ENCODE measurements at places on chromosomes 6 and 20.
A peak's percentile ranks its signal among the peaks of the same experiment; 100 is the strongest.

GRCh38 chr6:52972989-52973388 is 22.1 kb downstream of the GSTA4 start:
- no peak for DNase-seq

DNA sequence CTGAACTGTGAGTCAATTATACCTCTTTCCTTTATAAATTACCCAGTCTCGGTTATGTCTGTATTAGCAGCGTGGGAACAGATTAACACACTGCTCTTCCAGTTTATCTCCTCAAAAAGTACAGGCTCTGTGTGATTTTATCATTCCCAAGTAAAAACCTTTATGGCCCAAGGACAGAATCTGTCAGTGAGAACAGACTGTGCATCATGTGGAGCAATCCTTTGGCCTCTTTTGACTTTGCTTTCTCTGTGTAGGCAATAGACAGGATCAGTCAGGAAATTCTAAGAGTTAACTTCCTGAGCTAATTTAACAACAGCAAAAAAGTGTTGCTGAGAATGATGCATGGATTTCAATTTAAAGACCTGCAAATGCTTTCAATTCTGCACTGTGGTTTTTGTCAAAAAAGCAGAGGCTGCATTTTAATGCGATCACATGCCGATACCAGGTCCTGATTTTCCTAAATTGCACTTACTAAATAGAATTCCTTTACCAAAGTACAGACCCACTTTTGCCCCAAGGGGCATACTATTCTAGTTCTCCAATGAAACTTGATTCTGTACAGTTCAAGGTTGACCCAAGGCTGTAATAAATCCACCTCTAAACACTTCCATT is 246.7 kb upstream of the MARCKS start:
- no peak for DNase-seq

GRCh38 chr6:2522521-2522920 is 228.2 kb downstream of the MYLK4 start:
- DNase-seq = no peak

- no peak for DNase-seq
Observed at GRCh38 chr6:13068586-13069210, 259.6 kb downstream of the TBC1D7 start.

- no peak for DNase-seq
Observed at GRCh38 chr6:159079367-159079766, 34.6 kb upstream of the TAGAP start.

- DNase-seq = no peak
Observed at GRCh38 chr6:5105146-5105545, 20.0 kb downstream of the PPP1R3G start.

- DNase-seq = no peak
Observed at GRCh38 chr20:34531608-34532265, 15.5 kb downstream of the DYNLRB1 start.

GRCh38 chr20:11917663-11918062 is at the start of gene BTBD3:
BTBD3 (plus strand) TSS chr20:11917893; CDS start chr20:11918276, 383 bp downstream.
- no peak for DNase-seq

DNA sequence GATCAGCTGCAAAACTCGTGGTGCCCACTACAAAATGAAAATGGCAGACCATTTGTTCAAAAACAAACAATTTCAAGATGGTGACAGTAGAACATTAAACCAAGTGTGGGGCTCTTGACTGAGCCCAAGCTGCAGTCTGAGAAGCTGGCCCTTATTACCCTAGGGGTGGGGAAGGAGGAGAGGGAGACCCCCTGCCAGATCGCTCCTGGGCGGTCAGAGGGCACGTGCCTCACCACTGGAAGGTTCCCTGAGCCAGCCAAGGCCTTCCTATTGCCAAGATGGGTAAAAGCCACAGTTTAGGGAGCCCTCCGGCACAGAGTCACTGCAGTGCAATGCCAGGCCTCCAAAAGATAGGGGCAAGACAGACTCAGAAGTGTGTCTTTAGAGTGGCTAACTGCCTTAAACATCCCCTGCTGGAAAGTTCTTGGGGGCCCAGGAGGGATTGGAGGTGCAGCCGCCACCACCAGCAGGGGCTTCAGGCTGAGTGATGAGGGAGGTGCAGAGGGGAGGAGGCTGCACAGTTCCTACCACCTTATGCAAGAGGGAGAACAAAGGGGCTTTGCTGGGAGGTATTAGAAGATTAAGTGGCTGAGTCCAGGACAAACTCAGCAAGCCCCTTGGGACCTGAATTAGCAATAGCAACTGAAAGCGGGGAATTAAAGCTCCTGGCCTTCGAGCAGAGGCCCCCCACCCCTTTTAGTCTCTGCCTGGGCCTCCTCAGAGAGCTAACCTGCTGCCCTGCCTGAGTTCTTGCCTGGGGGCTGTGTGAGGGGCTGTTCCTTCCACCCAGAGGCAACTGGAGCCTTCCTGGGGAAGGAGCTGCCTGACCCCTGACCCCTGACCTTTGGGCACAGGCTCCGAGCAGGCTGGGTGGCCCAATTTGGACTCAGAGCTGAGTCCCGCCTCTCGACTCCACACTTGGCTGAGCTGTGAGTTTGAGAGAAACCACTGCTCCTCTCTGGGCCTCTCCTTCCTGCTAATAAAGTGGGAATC is 88.4 kb downstream of the VEGFA start:
- DNase-seq = no peak

GRCh38 chr6:166556863-166557322 is 29.6 kb downstream of the RAMACL start:
- DNase-seq = no peak

- no peak for DNase-seq
Observed at GRCh38 chr6:108106261-108106660, 31.7 kb upstream of the OSTM1 start.

- DNase-seq = peak; percentile 83
Observed at GRCh38 chr6:27157459-27158315, 89.8 kb upstream of the PRSS16 start.

- DNase-seq = no peak
Observed at GRCh38 chr20:61436667-61437279, 184.7 kb downstream of the CDH4 start.

DNA sequence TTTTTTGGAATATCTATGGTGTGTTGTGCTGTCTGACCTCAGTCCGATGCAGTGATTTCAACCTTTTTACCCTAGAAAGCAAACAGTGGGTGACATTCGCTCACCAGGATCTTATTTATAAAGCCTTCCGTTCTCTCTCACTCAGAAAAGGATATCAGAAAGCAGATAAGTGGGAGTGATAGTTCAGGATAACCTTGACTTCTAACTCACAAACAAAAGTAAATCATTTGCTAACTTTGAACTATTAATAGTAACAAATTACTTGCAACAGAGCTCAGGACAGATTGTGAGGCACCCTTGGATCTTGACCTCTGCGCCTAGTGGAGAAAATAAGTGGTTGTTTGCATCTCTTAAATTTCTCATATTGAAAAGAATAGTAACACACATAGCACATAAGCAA is 637.1 kb upstream of the CITED2 start:
- no peak for DNase-seq

DNA sequence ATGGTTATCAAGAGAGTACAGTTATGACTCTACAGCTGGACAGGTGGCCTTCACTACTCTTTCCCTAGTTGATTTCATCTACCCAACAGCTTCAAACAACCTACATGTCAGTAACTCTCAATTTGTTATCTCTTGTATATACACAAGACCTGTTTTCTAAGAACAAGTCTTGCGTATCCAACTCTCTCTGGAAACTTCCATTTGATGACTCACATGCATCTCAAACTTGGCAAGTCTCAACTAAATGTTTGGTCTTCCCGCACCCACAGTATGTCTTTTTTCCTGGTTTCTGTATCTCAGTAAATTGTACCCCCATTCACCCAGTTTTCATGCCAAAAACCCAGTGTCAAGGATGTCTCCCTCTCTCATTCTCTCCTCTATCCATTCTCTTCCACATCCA is 97.7 kb downstream of the BTBD9 start:
- DNase-seq = no peak

- no peak for DNase-seq
Observed at GRCh38 chr20:18983796-18984195, 170.2 kb downstream of the SCP2D1 start.

GRCh38 chr6:18493382-18493891 is 106.3 kb downstream of the RNF144B start:
- no peak for DNase-seq

- no peak for DNase-seq
Observed at GRCh38 chr6:166771701-166772100, 144.7 kb upstream of the RPS6KA2 start.

DNA sequence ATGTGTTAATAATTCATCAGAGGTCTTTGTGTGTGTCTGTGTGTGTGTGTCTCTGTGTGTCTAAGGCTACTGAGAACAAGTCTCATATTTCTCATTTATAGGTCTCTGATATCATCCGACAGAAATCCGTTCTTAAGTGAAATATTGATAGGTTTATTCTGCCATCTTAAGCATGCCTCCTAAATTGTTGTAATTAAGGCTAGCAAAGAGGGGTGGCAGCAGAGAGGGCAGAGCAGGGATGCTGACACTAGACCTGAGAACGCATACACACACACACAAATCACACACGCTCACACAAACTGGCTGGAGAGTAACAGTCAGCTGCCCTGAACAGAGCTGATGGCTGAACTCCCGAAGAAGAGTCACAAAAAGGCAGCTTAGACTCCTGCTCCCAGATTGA is 84.9 kb upstream of the LRFN2 start:
- no peak for DNase-seq
